ENCODE measurements at places on chromosomes 11 and 22. TPM values are rescaled to one million over a fixed set of nuclear protein-coding genes. Genes with fewer than 3 reads are reported as not detected.

F2 gene
- not detected for total RNA-seq

- H3K4me1 ChIP-seq = peaks cover 3% of the 10 kb centered on the region
- H3K27ac ChIP-seq = no peak overlapping the region
- no peak for DNase-seq
- H3K36me3 ChIP-seq = no peaks in the 10 kb centered on the region
Measured at GRCh38 chr11:12430954-12431595, 53.7 kb downstream of the PARVA start.

DNA sequence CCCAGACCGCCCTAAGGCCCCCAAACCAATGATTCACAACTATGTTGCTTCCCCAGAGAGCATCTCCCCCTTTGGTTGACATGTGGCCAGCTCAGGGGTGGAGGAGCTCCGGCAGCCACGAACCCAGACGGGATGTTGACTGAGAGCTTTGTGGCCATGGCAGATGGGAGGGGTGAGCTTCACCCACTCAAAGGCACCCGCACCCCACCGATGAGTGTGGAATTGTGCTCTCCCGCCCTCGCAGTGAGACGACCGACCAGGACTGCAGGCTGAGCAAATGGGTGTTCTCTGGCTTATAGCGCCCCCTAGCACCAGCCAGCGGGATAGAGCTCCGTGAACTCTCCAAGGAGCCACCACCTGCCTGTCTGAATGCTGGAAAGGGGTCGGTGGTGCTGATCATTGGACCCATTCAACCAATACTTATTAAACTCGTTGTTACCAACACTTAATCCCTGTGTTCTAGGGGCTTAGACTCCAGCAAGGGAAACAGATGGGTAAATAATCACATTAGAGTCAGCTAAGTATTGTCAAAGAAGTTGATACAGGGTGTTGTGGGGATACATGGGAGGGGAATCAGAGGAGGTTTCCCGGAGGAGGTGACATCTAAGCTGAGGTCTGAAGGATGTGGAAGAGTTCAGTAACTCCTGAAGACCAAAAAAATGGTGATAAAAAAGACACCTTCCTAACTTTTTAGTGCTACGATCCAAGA is 4.5 kb upstream of the TIMP3 start:
- H3K27me3 ChIP-seq = no peaks in the 10 kb centered on the region
- DNase-seq = peak; percentile 62
- H3K27ac ChIP-seq = no peak overlapping the region

DNA sequence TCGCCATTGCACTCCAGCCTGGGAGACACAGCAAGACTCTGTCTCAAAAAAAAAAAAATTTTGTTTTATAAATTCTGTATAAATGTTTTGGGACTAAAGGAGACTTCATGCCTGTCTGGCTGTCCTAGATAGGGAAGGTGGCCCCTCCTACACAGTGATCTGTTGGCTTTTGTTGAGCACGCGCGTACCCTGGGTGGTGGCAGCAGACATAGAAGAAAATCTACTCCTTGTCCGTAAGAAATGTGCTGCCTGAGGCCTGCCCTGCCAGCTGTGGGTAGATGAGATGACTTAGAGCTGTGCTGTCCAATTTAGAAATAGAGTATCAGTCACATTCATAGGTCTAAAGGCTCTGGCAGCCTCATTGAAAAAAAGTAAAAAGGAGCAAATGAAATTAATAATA is 37.0 kb downstream of the AP2A2 start:
- H3K36me3 ChIP-seq = peaks cover 20% of the 10 kb centered on the region
- no peaks in the 10 kb centered on the region for H3K27me3 ChIP-seq
- no peak overlapping the region for H3K27ac ChIP-seq
- DNase-seq = no peak
- no peaks in the 10 kb centered on the region for H3K4me1 ChIP-seq

- H3K27ac ChIP-seq = no peak overlapping the region
- H3K27me3 ChIP-seq = no peaks in the 10 kb centered on the region
Measured at GRCh38 chr11:111045407-111045803, 200.1 kb upstream of the POU2AF2 start.

DNA sequence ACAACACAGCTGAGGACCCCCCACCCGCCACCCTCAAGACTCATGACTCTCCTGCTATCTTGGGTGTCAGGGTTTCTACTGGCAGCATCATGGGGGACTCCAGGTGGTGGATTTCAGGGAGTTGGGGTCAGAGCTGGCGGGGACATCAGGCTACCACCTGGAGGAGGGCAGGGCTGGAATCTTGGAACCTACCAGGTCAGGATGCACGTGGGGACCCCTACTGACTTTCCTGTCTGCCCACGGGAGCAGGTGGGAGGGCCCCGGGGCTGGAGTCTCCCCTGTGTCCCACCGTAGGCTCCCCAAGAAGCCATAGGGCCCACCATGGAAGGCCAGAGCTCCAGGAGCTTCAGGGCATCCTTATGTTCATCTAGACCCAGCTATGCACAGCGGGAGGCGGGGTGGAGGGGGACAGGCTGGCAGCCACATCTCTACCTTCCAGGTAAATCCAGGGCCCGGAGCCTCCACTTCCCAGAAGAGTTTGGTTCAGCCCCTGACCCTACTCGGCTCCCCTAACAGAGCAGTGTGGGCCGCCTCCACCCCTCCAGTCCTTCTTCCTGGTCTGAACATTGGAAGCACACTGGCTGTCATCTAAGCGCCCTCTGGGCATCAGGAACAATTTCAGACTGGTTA is 10.0 kb downstream of the SLC37A2 start:
- H3K4me3 ChIP-seq = no peak overlapping the region
- no peak overlapping the region for H3K27ac ChIP-seq
- no peak for DNase-seq
- peaks cover 14% of the 10 kb centered on the region for H3K36me3 ChIP-seq
- no peaks in the 10 kb centered on the region for H3K27me3 ChIP-seq

GNG3 gene
- not detected for total RNA-seq

DNA sequence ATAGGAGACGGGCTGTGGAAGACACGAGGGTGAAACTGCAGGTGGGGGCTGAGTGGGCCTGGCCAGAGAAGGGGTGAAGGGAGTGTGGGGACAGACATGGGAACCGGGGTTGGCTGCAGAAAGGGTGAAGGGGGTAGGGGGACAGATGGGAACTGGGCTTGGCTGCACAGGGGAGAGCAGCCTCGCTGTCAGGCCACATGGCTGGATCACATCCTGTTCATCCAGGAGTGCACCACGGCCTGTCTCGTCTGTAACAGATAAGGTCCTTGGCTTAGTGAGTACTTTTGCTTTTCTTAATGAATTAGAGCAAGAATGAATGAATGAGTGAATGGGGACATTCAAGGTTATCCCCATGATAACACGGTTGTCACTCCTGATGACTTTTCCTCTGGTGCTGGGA is 13.5 kb downstream of the FBLN1 start:
- no peaks in the 10 kb centered on the region for H3K4me1 ChIP-seq
- no peaks in the 10 kb centered on the region for H3K27me3 ChIP-seq
- H3K36me3 ChIP-seq = no peaks in the 10 kb centered on the region
- no peak overlapping the region for H3K4me3 ChIP-seq
- no peak for DNase-seq

INSC gene
- 0.79 TPM for total RNA-seq

FIBIN gene
- total RNA-seq = 1.8 TPM

- peak overlapping the region; percentile 77 for H3K4me3 ChIP-seq
- peaks cover 11% of the 10 kb centered on the region for H3K4me1 ChIP-seq
- H3K27ac ChIP-seq = peak overlapping the region; percentile 24
- H3K36me3 ChIP-seq = no peaks in the 10 kb centered on the region
Measured at GRCh38 chr22:40951795-40952605, 822 bp downstream of the RBX1 start.

GRCh38 chr22:39705386-39705785 is 134.8 kb downstream of the CACNA1I start:
- no peaks in the 10 kb centered on the region for H3K27me3 ChIP-seq
- no peak for DNase-seq
- no peak overlapping the region for H3K4me3 ChIP-seq
- no peak overlapping the region for H3K27ac ChIP-seq

GRCh38 chr22:24236656-24237055 is 8.2 kb downstream of the GGT5 start:
- DNase-seq = no peak
- H3K27ac ChIP-seq = no peak overlapping the region
- H3K4me3 ChIP-seq = no peak overlapping the region

GRCh38 chr11:134041791-134042696 is 26.8 kb upstream of the JAM3 start:
- no peaks in the 10 kb centered on the region for H3K36me3 ChIP-seq
- no peaks in the 10 kb centered on the region for H3K27me3 ChIP-seq
- no peak overlapping the region for H3K4me3 ChIP-seq
- H3K4me1 ChIP-seq = peaks cover 13% of the 10 kb centered on the region
- DNase-seq = no peak

GRCh38 chr11:108973402-108974162 is 308.7 kb downstream of the DDX10 start:
- no peaks in the 10 kb centered on the region for H3K4me1 ChIP-seq
- H3K27ac ChIP-seq = no peak overlapping the region
- H3K27me3 ChIP-seq = no peaks in the 10 kb centered on the region
- no peak for DNase-seq
- no peak overlapping the region for H3K4me3 ChIP-seq

DNA sequence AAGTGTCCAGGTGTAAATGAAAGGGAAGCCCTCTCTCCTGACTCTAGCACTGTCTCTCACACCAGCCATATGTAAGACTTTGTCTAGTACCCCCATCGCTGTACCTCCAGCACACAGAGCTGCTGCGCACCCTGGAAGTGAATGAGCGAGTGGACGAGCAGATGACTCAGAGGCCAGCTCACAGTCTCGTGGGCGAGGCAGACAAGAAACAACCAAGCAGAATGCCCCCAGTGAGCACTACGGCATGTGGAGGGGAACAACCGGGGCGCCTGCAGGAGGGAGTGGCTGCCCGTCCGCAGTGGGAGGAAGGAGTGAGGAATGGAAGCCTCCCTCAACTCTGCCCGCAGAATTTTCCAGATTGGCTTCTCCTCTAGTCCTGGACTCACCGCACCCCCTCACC is 46.4 kb downstream of the MCM5 start:
- DNase-seq = peak; percentile 26
- H3K27me3 ChIP-seq = no peaks in the 10 kb centered on the region
- no peak overlapping the region for H3K4me3 ChIP-seq
- no peaks in the 10 kb centered on the region for H3K36me3 ChIP-seq
- no peak overlapping the region for H3K27ac ChIP-seq

DNA sequence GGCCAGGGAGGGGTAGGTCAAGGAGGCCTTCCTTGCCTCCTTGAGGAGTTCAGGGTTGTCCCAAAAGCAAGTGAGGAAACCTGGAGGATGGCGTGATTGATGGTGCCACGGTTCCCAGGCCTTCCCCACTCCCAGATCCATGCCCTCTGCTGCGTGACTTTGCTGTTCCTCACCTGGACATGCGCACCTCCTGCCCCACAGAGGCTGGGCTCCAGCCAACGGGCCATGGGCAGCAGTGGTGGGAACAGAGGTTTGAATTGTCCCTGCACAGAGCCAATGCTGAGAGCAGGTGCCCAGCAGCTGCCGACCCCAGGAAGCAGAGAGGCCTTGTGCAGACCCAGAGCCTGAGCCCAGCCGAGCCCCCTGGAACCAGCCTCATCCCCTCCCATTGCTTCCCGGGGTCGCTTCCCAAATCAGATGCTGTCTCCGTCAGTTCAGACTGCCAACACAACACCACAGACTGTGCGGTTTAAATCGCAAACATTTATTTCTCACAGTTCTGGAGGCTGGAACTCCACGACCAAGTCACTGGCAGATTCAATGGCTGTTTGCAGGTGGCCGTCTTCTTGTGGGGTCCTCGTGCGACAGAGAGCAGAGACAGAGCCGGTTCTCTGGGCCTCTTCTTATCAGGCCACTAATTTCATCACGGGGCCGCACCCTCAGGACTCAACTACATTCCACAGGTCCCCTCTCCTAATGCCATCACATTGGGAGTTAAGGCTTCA is 6.2 kb upstream of the LINC01488 start:
- H3K27ac ChIP-seq = no peak overlapping the region
- no peak overlapping the region for H3K4me3 ChIP-seq
- H3K27me3 ChIP-seq = peaks cover 4% of the 10 kb centered on the region
- no peaks in the 10 kb centered on the region for H3K4me1 ChIP-seq
- DNase-seq = no peak
- H3K36me3 ChIP-seq = no peaks in the 10 kb centered on the region

GRCh38 chr11:14972581-14973495 is 687 bp upstream of the CALCA start:
- no peaks in the 10 kb centered on the region for H3K36me3 ChIP-seq
- H3K4me3 ChIP-seq = no peak overlapping the region
- no peak for DNase-seq
- H3K4me1 ChIP-seq = peaks cover 12% of the 10 kb centered on the region

Measured in adrenal gland (tissue), 19 donors.